ENCODE measurements at places on chromosomes 16 and 17.

- no peak for DNase-seq
These were observed 27.2 kb downstream of the SNX20 start for GRCh38 chr16:50653633-50654519.

DNA sequence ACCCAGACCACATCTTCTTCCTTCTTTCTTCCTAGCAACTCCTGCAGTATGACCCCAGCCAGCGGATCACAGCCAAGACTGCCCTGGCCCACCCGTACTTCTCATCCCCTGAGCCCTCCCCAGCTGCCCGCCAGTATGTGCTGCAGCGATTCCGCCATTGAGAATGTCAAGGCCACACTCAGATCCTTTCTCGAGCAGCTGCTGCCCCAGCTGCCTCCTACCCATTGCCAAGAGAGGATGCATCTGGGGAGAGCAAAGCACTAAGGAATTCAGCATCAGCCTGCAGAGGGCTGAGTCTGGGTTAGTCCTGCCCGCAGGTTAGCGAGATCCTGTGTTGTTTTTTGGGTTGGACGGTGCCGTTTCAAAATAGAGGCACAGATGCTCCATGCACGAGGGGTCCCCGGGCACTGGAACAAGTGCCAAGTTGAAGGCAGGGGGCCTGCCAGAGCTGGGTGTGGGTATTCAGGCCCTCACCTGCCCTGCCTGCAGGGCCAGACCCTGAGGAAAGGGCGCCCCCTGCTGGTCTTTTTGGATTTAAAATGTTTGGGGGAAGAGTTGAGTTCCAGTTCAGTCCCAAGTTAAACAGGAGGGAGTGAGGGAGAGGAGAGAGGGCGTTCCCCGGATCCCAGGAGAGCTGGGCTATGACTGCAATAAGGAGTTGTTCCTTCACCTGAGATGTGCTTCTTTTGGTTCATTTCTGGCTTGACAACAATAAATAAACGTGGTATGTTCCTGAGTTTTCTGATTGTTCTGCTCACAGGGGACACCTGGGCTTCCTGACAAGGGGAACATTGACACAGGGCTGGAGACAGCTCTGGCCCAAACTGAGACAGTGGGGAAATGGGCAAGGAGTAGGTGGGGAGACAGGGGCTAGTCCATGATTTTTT is 4.9 kb downstream of the CDK3 start:
- no peak for DNase-seq

DNA sequence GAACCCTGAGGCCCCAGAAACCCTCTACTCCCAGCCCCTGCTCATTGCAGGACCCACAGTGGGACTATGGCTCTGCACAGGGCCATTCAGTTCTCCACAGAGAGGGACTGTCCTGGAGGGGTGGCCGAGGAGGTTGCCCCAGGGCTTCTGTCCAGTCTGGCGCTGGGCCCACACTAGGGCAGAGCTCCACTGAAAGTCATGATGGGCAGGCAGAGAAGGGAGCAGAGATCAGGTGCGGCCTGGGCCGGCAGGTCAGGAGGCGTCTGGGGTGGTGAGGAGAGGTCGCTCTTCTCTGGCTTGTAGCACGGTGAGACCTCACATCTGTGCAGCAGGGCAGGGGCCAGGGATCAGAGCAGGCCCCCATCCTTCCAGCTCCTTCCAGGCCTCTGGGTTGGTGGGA is 13.0 kb upstream of the PIK3R6 start:
- no peak for DNase-seq

DNA sequence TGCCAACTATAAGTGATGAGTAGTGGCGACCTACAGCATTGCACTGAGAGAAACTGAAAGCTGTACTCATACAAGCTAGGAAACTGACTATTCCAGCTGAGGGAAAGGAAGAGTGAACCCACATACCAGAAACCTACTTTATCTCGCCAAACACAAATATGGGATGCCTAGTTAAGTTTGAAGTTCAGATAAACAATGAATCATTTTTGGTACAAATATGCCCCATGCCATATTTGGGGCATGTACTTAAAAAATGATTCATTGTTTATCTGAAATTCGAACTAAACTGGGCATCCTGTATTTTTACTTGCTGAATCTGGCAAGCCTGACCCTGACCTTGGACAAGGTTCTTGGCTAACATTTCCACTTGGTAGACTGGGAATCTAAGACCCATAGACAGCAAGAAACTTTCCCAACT is 527.8 kb upstream of the PSMD7 start:
- DNase-seq, result no peak

GRCh38 chr16:4240624-4241023 is 1.3 kb downstream of the SRL start:
- DNase-seq, result no peak

DNA sequence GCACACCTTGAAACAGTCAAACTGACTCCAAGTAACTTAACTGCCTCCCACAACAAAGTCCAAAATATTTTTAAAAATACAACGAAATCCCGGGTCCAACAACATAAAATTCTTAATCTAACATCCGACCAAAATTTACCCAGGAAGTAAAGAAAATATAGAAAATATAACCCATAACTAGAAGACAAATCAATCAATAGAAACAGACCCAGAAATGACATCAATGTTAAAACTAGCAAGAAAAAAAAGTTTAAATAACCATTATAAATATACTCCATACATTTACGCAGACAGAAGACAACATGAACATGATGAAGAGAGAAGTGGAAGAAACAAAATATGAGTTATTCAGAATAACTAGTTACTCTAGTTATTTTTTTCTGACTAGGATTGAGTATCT is 3.7 kb downstream of the ZNF597 start:
- no peak for DNase-seq

- no peak for DNase-seq
These were observed 3.3 kb downstream of the HASPIN start for GRCh38 chr17:3727041-3727440.

GRCh38 chr17:144936-145670 is 7.7 kb downstream of the SCGB1C2 start:
- no peak for DNase-seq

GRCh38 chr16:82751020-82751419 is 124.3 kb downstream of the CDH13 start:
- no peak for DNase-seq

- DNase-seq, result no peak
These were observed 43.3 kb upstream of the CMIP start for GRCh38 chr16:81401035-81401950.

GRCh38 chr16:10086620-10087019 is 95.6 kb downstream of the GRIN2A start:
- no peak for DNase-seq

GRCh38 chr16:85626191-85626981 is 13.3 kb downstream of the GSE1 start:
- no peak for DNase-seq

GRCh38 chr16:1475552-1476114 is 805 bp upstream of the CLCN7 start:
- DNase-seq, result no peak

GRCh38 chr17:65100316-65101140 is 36.6 kb upstream of the RGS9 start:
- peak; percentile 12 for DNase-seq

- DNase-seq, result no peak
These were observed 605.0 kb downstream of the WWOX start for GRCh38 chr16:78704416-78704815.

DNA sequence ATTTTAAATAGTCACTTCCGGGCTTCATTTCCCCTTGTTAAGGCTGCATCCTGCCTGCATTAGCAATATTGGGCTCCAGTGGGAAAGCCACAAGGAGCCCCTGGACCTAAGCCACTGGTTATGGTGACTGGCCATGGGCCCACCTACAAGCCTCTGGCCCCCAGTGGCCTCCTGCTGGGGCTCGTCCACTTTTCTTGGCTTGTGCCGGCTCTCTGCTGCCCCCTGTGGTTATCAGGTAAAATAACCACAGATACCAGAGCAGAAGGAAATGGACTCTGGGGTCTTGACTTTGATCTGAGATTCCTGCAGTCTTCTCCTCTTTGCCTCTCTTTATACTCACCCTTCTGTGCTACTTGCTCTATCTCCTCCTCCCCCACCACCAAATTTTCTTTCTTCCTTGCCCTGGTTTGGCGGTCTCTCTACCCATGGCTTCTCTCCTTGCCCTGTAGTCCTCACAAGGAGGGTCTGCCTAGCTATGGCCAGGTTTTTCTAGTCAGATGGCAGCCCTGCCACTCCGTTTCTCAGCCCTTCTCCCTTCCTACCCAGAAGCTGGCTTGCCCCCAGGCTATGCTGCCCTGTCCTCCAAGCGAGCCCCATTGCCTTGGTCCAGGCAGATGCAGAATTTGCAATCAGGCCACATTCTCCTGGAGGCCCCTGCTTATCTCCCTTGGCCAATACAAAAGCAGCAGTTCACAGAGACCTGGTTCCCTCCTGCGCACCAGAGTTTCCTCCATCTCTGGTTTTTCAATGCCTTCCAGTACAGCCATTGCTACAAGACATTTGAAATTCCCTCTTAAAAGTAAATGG is 82.9 kb upstream of the RCVRN start:
- no peak for DNase-seq

- no peak for DNase-seq
These were observed 36.6 kb upstream of the CHMP6 start for GRCh38 chr17:80955078-80955477.

DNA sequence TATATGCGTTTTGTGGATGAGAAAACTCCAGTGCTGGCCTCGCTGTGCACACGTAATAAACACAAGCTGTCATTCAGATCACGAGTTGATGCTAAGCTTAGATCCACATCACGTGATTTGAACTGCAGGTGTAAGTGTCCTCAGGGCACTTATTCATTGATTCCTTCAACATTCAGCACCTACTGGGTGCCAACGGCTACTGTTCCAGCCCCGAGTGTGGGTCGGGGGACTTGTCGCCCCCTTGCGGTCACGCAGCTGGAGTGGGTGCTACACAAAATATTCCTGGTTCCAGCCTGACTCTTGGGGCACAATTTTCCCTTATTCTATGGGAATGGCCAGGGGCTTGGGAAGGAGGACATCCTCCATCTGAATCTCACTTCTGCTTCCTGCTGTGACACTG is 29.9 kb upstream of the GINS2 start:
- no peak for DNase-seq

- DNase-seq, result no peak
These were observed 156.4 kb upstream of the ANKFN1 start for GRCh38 chr17:55996826-55997225.

GRCh38 chr17:71548540-71549190 is 572.2 kb upstream of the SOX9 start:
- DNase-seq, result no peak

GRCh38 chr17:51805765-51806164 is 352.7 kb downstream of the CA10 start:
- no peak for DNase-seq

GRCh38 chr16:30354423-30355143 is 525 bp downstream of the CD2BP2 start:
- no peak for DNase-seq

DNA sequence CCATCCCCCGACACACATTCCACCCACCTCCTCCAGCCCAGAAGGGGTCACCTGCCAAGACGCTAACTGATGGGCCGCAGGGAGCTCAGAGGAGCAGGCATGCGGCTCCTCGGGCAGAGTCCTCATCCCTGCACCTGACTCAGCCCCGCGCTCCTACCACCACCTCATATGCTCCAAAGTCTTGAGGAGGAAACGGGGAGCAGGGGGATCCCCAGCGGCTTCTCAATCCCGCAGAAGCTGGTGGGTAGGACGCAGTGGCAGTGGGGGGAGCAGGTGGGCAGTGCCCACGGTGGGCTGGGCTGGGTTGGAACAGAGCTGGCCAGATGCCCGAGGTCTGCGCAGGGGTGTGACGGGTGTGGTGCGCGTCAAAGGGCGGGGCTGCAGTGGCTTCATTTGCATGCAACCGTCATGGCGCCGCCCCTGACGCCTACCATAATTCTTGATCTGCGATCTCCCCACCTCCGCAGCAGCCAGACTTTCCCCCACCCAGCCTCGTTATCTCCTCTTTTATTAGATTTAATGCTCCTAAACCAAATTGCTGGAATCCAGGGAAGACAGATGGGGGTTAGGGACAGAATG is 39.0 kb upstream of the EMP2 start:
- no peak for DNase-seq

- DNase-seq, result no peak
These were observed 94.3 kb downstream of the SDK2 start for GRCh38 chr17:73549841-73550430.

GRCh38 chr17:47785538-47786123 is 36.0 kb downstream of the OSBPL7 start:
- DNase-seq, result no peak

DNA sequence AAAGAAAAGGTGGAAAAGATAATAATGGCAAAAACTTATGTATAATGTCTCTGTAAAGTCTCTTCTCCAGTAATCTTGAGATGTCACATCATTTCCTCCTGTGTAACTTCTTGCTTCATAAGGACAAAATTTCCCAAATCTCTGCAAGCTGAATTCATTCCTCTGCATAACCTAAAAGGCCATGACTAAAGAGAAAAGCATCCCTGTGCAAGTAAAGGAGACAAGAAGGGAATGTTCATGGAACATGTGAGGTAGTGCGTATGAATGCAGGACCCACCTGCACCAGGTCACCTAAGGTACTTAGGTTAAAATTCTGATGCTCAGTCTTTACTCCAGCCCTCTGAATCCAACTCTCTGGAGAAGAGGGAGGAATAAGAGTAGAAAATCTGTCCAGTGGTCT is 46.9 kb upstream of the NLK start:
- no peak for DNase-seq

DNA sequence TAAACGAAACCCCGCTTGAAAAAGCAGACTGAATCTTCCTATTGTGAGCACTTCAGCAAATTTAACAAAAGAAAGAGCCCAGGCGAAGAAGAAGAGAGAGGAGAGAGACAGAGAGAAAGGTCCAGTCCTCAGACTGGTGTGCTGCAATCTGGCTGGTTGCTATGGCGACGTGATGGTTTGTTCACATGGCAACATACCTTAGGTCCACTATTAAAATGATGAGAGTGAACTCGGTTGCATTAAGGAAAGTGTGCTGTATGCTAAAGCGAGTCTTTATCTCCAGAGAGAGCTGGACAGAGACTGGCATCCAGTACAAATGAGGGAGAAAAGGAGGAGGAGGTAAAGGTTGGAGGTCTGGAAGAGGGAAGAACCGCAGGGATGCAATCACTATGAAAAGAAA is 271.8 kb upstream of the ZFHX3 start:
- DNase-seq, result no peak

DNA sequence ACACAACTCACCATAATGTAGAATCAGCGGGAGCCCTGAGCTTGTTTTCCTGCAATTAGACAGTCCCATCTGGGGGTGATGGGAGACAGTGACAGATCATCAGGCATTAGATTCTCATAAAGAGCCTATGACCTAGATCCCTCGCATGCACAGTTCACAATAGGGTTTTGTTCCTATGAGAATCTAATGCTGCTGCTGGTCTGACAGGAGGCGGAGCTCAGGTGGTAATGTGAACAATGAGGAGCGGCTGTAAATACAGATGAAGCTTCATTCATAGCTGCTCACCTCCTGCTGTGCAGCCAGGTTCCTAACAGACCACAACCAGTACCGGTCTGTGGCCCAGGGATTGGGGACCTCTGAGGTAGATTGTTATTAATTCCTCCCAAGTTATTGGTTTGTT is 2.9 kb upstream of the DOK4 start:
- DNase-seq, result no peak
